Stimulated activated CD8-positive, alpha-beta memory T cell treated with anti-CD3 and anti-CD28 coated beads, Interleukin-15, amount 100 ng/mL, for 1 hour (primary cell): ENCODE measurements at places on chromosomes 3 and 15.

- no peak for DNase-seq
Measured at GRCh38 chr3:180267202-180267843, 230.6 kb upstream of the PEX5L start.

- no peak for DNase-seq
Measured at GRCh38 chr15:76793162-76793561, 112.0 kb downstream of the SCAPER start.

DNA sequence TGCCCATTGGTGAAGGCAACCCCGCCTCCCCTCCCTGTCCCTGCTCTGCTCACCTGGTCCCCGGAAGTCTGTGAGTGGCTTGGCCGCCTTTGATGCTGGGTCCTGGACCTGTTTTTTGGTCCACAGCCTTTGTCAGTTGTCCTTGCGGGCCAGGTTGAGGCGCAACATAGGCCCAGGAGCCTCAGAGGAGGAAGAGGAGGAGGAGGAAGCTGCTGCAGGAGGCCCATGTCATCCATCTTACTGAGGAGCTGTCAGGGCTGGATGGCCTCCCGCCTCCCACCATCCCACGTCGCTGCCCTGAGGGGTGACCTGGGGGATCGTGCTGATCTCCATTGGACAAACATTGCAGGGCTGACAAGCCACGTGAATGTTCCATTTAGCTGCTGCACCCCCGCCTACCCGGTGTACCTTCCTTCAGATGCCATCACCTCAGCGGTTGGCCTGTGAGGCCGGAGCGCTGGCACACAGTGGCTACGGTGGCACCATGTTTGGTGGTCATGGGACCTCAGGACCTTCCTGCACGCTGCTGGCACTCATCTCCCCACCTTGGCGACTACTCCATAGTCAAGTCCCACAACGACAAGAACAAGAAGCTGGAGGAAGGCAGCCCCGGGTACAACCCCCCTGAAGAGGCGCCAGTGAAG, 106.3 kb downstream of the SMAD6 start:
- no peak for DNase-seq

DNA sequence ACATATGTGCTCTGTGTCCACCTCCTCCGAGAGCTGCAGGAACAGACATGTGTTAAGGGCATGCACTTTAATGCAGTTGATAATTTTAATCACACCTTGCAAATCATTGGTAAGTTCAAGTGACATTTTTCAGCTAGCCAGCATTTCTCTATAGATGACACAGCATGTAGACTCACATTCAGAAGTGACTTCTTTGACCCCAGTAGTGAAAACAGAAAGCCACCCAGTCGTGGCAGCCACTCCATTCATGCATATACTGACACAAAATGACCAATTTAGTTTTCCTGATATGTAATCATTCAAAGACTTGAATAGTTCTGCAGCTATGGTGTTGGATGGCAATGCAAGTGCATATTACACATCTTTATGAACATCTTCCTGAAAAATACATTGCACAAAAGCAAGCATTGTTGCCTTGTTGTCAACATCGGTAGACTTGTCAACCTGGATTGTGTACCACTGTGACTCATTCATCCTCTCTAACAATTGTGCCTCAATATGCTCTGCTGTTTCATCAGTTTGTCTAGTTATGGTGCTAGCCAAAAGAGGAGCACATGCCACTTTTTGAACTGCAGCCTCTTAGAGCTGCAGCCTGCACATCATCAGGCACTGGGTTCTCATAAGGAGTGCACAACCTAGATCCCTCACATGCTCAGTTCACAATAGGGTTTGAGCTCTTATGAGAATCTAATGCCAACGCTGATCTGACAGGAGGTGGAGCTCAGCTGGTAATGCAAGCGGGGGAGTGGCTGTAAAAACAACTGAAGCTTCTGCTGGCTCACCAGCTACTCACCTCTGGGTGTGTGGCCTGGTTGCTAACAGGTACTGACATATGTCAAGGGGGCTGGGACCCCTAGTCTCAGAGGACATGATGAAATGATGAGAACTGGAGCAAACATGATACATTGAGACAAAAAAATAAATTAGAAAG, 622.0 kb downstream of the PYDC2 start:
- no peak for DNase-seq

DNA sequence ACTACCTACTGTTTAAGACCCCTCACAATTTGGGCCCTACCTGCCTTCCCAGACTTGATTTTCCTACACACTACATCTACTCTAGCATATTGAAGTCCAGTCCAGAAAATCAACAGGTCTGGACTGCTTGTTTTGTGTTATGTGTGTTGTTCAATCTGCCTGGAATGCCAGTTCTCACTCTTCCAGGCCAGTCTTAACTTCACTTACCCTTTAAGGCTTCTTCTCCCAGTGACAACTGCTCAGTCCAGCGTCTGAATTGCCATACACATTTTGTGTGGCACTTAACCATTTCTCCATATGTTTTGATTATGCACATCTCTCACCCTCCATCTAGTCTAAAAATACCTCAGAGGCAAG, 1.1 kb downstream of the TICRR start:
- no peak for DNase-seq

DNA sequence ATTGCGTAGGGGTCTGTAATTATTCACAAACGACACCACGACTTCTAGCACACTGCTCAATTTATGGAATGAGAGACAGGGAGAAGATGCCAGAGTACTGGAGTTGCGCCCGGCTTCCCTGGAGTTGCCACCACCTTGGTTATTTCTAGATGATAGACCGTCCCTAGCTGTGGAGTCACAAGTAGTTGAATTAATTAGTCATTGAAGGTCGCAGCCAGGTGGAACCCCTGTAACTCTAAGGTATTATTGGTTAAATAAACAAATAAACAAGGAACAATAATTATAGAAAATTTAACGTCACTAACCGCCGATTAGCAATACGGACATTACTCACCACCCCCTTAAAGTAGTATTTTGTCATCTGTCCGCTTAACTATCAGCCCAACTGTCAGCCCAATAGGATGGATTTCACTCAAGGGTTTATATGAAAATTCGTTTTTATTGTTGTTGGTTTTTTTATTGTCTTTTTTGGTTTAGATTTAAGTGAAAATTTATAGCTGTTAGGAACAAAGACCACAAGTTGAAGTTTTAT, 911 bp upstream of the AZI2 start:
- no peak for DNase-seq
